ENCODE measurements at places on chromosomes 11 and 22.

DNA sequence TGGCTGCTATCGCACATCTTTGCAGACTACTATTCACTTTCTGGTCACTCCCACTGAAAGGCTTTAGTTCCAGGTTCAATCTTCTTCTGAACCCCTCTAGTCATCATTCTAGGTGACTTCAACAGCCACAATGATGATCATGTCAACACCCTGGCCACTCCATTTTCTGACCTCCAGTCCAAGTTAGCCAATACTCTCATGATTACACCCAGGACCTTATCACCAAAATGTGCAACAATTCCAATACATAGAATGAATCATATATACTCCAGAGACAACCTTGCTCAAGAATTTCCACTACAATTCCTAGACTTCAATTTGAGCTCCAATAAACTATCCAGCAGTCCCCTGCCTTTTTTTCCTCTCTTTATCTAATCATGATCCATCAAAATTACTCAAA lies 70.7 kb downstream of the PAK1 start:
- no peak for DNase-seq

GRCh38 chr11:16321148-16321547 lies 35.2 kb downstream of the SOX6 start:
- DNase-seq: no peak

DNA sequence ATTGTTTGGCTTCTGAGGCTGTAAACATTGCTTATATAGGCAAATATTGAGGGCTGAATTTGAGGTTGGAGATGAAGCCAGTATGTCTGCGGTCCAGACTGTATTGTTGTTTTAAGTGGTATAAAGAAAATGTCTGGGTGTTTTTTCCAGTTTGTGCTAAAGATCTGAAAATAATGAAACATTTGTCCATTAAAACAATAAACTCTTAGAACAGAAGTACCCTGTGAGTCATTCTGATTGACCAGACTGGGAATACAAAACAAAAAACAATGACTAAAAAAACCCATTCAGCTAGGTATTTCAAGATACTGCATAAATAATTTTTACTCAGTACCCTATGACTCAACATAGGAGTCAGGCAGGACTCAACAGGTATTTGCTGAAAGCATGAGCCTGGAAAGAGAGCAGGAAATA lies 20.4 kb downstream of the ALKBH8 start:
- no peak for DNase-seq

DNA sequence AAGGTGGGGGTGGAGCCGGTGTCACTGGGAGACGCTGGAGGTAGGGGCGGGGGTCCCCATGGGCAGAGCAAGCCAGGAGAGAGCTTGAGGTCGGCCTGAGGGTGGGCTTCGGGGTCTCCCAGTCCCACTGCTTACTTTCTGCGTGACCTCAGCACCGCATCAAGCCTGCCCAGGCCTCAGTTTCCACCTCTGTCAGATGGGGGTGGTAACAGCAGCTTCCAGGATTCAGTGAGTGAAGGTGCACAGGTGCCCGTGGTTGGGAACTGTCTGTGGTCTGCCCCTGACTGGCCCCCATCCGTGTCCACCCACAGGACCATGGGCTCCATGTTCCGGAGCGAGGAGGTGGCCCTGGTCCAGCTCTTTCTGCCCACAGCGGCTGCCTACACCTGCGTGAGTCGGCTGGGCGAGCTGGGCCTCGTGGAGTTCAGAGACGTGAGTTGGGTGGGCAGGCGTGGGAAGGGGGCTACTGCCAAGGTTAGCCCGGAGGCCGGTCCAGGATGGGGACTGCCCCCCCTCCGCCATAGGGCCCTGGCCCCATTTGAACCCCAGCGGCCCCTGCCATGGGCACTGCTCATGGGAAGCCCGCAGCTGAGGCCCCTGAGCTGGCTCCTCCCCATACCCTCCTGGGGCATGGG lies 2.2 kb downstream of the TCIRG1 start:
- no peak for DNase-seq

DNA sequence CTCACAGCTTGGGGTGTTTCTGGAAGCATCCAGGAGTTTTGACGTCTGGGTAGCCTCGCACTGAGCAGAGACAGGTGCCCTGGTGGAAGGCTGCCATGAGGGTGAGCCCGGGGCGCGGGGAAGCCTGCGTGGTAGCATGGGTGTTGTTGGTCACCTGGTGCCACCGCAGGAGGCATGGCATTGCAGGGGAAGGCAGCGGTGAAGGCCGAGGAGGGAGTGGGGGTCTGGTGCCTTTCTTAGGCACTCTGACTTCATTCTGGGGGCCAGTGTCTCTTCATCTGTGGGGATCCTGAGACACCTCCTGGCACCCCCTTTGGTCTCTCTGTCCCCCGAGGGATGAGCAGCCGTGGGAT lies 271.2 kb downstream of the TBC1D22A start:
- DNase-seq: no peak

DNA sequence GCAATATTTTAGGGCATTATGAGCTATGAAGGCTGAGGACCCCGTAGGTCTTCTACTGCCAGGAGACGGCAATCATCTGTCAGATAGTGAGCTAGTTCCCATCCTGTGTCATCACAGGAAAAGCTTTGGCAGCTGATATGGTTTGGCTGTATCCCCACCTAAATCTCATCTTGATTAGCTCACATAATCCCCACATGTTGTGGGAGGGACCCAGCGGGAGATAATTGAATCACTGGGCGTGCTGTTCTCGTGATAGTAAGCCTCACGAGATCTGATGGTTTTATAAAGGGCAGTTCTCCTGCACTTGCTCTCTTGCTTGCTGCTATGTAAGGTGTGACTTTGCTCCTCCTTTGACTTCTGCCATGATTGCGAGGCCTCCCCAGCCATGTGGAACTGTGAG lies 18.1 kb downstream of the CSRP3 start:
- peak; percentile 26 for DNase-seq

DNA sequence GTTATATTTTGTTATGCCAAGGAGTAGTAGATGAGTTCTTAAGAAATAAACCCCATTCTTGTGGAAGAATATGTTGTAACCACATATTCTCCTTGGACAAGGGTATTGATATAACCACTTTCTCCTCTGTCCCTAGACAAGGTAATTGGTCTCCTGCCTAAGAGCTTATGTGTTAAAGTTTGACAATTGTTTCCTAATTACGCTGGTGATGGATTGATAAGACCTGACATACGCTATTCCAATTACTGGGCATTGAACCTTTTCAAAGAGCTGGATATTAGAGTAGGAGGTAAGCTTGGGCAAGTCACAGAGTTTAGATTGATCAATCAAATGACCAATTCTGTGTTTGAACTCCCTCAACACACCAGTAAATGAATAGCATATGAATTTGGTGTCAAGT lies 88.9 kb downstream of the RAB38 start:
- DNase-seq: no peak

DNA sequence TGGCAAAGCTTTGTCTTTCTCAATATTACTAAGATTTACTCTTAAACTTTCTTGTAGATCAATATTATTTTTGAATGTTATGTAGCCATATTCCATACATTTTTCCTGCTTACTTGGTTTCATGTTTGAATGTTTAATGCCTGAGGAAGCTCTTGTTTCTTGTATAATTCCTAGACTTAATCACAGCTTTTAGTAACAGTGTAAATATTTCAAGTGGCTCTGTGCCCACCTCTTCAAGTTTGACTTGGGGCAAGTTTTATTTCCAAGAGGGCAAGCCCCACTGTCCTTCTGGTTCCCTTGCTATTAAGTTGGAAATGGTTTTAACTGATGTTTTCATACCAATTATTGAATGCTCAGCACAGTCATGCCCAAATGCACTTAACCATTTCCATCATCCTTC lies 1004.1 kb downstream of the OPCML start:
- no peak for DNase-seq

DNA sequence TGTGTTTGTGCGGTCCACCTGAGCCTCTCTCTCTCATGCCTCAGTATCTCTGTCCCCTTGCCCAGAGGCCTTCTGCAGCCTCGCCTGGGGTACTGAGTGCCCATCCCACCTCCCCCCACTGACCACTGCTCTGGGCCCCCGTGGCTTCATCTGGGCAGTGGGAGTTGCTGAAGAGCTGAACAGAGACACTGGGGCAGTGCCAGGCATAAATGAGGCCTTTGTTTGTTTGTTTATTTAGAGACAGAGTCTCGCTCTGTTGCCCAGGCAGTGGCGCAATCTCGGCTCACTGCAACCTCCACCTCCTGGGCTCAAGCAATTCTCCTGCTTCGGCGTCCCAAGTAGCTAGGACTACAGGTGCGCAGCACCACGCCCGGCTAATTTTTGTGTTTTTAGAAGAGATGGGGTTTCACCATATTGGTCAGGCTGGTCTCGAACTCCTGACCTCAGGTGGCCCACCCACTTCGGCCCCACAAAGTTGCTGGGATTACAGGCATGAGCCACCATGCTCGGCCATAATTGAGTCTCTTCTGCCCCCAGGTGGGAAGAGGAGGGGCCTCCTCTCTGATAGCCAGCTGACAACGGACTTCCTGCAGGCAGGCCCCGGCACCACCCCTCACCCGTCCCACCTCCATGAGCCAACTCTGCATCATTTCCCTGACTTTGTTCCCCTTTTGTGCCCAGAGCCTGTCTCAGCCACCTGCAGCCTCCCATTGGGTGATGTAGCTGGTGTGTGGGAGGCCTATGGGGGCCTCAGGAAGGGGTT lies 9.3 kb downstream of the CRYBB3 start:
- no peak for DNase-seq

GRCh38 chr11:106242718-106243415 lies 165.4 kb downstream of the AASDHPPT start:
- no peak for DNase-seq

GRCh38 chr11:43555816-43556611 lies 124.5 kb upstream of the HSD17B12 start:
- DNase-seq: no peak

DNA sequence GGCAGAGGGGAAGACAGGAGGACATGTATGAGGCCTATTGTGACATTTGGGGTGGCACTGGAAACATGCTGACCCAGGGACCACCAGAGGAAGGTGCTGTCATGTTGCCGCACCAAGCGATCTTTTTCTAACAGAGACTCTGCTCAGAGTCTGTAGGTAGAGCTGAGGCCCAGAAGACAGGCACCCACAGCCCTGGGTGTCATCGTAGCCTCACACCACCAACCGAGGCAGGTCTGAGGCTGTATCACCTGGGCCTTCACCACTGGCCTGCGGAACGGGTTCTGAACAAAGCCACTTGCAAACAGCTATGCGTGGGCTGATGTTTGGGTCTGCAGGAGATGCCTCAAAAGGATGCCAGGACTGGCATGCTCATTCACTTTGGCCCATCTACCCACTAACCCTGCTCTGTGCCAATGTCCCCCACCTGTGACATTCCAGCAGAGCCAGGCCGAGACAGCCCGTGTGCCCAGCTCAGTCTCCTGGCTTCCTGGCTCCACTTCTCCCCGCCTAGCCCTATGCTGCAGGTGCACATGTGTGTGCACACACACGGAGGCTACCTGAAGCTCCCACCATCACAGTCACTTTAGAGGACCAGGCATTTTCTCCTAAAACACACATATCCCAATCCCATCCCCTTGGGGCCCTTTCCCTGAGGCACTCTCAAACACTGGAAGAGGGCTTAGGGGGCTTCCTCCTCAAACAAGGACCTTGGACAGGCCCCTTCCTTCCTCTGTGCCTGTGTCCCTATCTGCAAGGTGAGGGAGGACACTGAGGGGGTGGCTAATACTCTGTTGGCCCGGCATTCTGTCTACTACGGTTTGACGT lies 3.6 kb downstream of the TRIM29 start:
- no peak for DNase-seq

DNA sequence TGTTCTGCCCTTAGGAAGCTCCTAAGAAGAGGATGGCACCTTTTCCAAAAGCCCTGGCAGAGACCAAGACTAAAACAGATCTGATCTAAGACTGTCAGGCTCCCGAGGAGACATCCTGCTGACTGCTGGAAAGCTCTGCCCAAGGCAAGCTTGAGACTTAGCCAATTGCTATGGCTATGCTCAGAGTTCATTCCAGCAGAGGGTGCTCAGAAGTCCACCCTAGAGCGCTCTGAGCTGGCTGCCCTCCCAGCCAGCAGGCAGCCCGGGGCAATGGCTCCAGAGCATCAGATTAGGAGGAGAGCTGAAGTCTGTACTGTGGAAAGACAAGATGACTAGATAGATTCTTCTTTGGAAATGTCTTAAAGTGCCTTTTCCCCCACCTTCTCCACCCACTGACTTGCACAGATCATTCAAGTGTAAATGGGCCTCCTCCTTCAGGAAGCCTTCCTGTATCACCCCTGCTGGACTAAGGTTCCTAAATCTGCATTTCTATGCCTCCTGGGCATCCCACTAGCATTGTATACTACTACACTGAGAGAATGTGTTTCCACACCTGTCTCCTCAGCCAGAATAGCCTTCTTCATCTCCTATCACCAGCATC lies 23.4 kb downstream of the LRRC55 start:
- no peak for DNase-seq

- no peak for DNase-seq
These were observed 507.4 kb downstream of the METTL15 start for GRCh38 chr11:28615542-28615941.

- DNase-seq: no peak
These were observed 9.0 kb upstream of the ATG16L2 start for GRCh38 chr11:72805216-72805615.

DNA sequence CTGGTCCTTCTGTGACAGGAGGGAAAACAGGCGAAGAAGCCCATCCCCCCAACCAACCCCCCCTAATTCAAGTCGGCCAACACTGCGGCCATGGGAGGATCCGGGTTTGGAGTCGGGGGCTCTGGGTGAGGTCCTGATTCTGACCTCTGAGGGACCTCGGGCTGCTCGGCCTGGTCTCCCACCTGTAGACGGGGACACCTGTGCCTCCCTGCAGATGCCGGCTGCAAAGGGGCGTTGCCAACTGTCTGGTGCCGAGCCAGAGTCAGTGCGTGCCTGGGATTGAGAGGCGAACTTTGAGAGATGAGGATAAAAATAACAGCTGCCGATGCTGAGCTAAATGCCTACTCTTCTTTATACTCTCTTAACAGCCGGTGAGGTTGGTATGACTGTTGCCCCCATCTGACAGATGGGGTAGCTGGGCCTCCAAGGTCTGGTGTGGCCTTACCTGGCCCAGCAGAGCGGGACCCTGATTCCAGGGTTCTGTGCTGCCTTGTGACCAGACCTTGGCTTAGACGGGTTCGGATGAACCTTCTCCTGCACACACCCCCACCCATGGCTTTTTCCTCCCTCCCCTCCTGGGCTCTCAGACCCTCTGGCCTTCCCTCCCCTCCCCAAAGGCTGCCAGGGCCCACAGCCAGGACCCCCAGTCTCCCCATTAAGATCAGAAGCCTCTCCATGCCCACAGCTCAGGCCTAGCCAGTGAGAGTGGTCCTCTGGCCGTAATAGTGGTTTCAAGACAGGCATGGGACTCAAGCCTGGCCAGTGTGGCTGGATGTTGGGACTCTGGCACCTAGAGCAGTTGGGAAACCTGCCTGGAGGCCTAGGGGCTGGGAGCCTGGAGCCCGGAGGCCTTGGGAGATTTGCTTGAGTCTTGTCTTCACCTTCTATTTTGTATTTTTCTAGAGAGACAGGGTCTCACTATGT lies 41.7 kb downstream of the KCNJ4 start:
- DNase-seq: no peak

GRCh38 chr22:26977741-26978376 lies 320.5 kb downstream of the MIAT start:
- no peak for DNase-seq

DNA sequence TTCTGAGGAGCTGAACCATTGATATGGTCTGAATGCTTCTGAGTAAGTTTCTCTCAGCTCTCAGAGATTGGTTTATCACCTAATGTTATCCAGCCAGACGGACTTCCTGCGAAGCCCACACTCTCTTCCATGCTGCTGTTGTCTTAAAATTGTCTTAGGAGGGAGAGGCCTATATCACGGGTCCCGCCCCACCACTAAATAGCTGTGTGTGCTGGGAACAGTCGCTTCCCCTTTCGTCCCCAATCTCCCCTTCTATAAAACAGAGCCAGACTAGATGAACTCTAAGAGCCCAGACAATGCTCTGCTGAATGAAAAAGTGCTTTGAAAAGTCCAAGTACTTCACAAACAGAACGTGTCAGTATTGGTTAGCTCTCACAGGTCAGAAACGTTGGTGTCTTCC lies 81.4 kb upstream of the AKIP1 start:
- DNase-seq: no peak

All from SK-N-DZ (cell line).